Tongue (tissue), 3 donors: ENCODE measurements at places on chromosomes 7 and 10. TPM values are rescaled to one million over a fixed set of nuclear protein-coding genes. Genes with fewer than 3 reads are reported as not detected.

GRCh38 chr10:124671486-124672075 lies 72.6 kb downstream of the FAM53B start:
- DNase-seq, result peak; percentile 69

DNA sequence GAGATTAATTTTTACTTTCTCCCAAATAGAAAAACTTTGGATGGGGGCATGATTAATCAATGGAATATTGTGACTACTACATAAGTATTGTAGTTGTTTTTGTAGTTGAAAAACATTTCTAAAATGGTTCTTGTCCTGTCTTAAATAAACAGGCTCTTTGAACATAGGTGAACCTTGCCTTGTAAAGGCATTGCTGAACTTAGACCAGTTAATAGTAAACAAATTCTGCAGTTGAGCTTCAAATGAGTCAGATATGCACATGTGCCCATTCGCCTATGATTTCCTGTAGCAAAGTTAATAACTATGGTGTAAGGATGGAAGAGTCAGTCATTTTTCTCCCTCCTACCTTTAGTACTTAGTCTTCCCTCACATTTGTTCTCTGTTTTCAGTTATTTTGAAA lies 22.6 kb downstream of the CUTC start:
- DNase-seq, result no peak

GRCh38 chr10:131851346-131851745 lies 49.5 kb upstream of the PPP2R2D start:
- no peak for DNase-seq

GRCh38 chr7:79176859-79177477 lies 276.5 kb downstream of the MAGI2 start:
- DNase-seq, result peak; percentile 71

FAM241B gene
- total RNA-seq, result 1.0 TPM

GRCh38 chr10:88194041-88194887 lies 330.8 kb downstream of the PTEN start:
- DNase-seq, result no peak

- no peak for DNase-seq
These were observed 88.8 kb upstream of the PDE1C start for GRCh38 chr7:32158751-32159745.

DNA sequence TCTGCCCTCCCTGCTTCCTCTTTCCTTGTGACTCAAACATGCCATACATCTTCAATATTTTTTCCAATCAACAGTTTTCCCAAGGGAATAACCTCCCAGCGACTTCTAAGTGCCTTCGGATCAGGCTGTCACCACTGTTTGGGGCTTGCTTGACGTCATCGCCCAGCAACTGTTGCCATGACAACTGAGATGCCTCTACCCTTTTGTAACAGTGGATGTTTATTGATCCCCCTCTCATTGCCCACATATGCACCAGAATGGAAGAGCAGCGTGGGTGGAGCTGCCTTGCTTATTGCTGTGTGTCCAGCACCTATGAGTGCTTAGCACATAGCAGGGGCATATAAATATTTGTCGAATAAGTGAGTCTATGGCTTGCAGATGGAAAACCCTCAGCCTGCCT lies 14.4 kb downstream of the FFAR4 start:
- DNase-seq, result peak; percentile 20

GRCh38 chr10:71835671-71836595 lies 15.1 kb downstream of the PSAP start:
- peak; percentile 63 for DNase-seq

- no peak for DNase-seq
These were observed 355.3 kb upstream of the NPVF start for GRCh38 chr7:25583621-25584020.

DNA sequence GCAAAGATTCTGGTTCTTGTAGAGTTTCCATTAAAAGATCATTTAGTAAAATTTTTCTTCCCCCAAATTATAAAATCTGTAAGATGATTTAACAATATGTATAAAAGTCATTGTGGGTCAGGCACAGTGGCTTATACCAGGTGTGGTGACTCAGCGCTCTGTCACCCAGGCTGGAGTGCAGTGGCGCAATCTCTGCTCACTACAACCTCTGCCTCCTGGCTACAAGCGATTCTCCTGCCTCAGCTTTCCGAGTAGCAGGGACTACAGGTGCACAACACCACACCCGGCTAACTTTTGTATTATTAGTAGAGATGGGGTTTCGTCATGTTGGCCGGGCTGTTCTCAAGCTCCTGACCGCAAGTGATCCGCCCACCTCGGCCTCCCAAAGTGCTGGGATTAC lies 68.0 kb downstream of the SEPTIN14 start:
- no peak for DNase-seq

ARL5B gene
- 40.6 TPM for total RNA-seq
